ENCODE measurements at places on chromosomes 12 and 14.

DNA sequence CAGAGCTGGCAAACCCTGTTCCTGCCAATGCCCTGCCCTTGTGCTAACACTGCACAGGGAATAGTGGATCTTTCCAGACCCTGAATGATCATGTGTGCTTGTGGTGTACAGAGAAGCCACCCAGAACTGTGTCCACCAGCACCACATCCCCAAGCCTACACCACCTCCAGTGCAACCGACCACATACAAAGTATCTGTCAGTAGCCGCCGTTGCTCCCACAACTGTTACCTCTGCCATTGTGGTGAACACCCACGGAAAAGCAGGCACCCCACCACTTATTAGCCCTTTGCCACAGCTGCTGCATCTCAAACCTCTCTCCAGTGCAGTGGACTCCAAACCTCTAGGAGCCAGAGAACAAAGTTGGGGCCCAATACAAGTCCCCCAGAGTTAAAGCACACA is 1049.6 kb downstream of the TRHDE start:
- no peak overlapping the region for H3K27ac ChIP-seq
- H3K4me1 ChIP-seq, result no peaks in the 10 kb centered on the region
- H3K4me3 ChIP-seq, result no peak overlapping the region
- no peaks in the 10 kb centered on the region for H3K36me3 ChIP-seq
- DNase-seq, result no peak

- no peaks in the 10 kb centered on the region for H3K4me1 ChIP-seq
- H3K4me3 ChIP-seq, result no peak overlapping the region
These were observed 104.3 kb upstream of the SLC35F4 start for GRCh38 chr14:57970175-57970574.

DNA sequence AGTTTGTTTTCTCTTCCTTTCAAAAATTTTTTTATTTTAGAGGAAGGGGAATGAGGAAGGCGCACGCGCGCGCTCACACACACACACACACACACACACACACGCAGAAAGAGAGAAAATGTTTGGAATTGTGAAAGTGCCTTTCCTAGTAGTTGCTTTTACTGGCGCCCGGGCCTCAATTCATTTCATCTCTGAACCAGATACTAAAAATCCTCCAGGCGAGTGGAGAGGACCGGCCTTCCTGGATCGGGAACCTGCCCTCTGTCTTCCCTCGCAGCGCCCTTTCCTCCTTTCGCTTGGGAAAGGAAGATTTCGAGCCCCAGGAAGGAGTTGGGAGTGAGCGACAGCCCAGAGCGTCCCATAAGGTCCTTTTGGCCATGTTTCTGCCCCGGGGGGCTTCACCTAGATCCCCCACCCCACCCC is 7.8 kb upstream of the TBX3 start:
- H3K36me3 ChIP-seq, result no peaks in the 10 kb centered on the region
- DNase-seq, result no peak
- no peak overlapping the region for H3K4me3 ChIP-seq
- H3K27me3 ChIP-seq, result peaks cover 35% of the 10 kb centered on the region

DNA sequence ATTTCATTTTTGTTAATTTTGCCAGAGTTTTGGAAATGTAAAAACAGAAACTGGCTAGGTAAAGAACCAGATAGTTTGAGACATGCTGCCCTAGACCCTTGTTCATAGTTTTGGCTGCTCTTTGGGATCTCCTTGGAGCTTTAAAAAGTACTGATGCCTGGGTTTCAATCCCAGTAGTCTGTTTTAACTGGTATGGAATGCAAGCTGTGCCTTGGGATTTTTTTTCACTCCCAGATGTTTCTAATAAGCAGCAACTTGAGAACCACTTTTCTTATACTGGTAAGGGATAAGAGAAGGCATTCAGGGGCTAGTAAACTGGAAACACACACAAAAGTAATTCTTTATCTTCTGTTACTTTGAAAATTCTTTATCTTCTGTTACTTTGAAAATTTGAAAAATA is 18.8 kb downstream of the SLC35F4 start:
- DNase-seq, result no peak
- H3K36me3 ChIP-seq, result no peaks in the 10 kb centered on the region
- no peaks in the 10 kb centered on the region for H3K4me1 ChIP-seq
